Breast epithelium (tissue), 4 donors: ENCODE measurements at places on chromosomes 2 and 18. TPM values are rescaled to one million over a fixed set of nuclear protein-coding genes. Genes with fewer than 3 reads are reported as not detected.
A peak's percentile ranks its signal among the peaks of the same experiment; 100 is the strongest.

Gene SATB2
- 2.3 TPM for total RNA-seq

DNA sequence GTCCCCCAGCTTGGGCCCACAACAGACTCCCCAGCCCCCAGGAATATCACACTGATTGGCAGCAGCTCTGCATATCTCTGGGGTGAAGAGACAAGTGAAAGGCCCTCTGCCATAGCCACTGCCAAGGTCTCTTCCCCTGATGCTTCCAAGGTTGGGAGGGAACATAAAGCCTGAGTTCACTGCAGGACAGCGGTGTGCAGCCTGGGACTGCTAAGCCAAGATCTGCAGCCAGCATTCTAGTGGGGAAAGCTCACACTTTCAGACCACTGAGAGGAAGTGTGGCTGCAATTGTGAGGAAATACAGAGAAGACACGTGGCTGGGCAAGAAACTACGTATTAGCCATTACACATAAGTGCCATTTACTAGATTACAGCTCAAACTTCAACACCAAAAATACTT lies 100.7 kb downstream of the MAIP1 start:
- H3K36me3 ChIP-seq = no peaks in the 10 kb centered on the region
- no peak for DNase-seq
- H3K27ac ChIP-seq = no peak overlapping the region
- no peaks in the 10 kb centered on the region for H3K4me1 ChIP-seq
- H3K27me3 ChIP-seq = no peaks in the 10 kb centered on the region

DNA sequence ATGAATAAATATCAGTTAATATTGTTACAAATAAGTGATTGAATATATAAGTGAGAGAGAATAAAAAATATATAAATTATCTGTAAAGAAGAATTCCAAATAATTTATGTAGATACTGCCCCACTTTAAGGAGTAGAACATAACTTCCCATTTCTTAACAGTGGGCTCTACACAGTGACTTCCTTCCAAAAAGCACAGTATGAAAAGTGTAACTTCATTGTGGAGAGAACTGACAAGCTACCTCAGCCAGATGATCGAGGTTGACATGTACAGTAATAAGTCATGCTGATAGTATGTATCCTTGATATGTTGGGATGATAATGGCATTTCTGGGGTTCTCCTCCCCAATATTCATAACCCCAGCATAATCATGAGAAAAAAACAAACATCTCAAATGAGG lies 191.9 kb upstream of the FN1 start:
- no peaks in the 10 kb centered on the region for H3K27me3 ChIP-seq
- H3K27ac ChIP-seq = no peak overlapping the region
- H3K36me3 ChIP-seq = no peaks in the 10 kb centered on the region
- H3K4me3 ChIP-seq = no peak overlapping the region
- DNase-seq = no peak

DNA sequence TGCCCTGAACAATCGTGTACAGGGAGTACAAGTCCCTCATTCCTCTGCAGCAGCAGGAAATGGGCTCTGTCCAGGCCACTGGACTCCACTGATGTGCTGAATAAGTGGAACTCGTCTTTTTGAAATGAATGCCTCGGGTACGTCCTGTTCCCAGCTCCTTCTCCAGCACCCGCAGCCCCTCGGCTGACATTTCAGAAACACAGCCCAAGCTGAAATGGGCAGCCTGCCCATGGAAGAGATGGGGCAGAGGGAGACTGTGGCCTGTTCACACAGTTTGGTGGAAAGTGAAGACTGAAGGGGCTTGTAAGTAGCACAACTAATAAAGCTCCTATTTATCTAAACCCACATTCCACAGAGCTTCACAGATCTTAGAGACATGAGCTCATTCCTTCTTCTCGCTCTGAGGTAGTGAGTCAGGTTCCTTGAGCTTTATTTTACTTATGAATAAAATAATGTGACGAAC lies 498.6 kb downstream of the TXNL1 start:
- no peak overlapping the region for H3K4me3 ChIP-seq
- H3K36me3 ChIP-seq = no peaks in the 10 kb centered on the region
- DNase-seq = no peak
- no peaks in the 10 kb centered on the region for H3K27me3 ChIP-seq

DNA sequence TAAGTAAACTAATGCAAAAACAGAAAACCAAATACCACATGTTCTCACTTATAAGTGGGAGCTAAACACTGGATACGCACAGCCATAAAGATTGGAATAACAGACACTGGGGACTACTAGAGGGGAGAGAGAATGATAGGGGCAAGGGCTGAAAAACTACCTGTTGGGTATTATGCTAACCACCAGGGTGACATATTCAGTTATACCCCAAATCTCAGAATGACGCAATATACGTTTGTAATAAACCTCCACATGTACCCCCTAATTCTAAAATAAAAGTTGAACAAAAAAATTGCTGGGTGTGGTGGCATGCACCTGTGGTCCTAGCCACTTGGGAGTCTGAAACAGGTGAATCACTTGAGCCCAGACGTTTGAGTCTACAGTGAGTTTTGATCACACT lies 157.2 kb downstream of the EXOC6B start:
- H3K36me3 ChIP-seq = no peaks in the 10 kb centered on the region
- DNase-seq = no peak
- H3K4me3 ChIP-seq = no peak overlapping the region

DNA sequence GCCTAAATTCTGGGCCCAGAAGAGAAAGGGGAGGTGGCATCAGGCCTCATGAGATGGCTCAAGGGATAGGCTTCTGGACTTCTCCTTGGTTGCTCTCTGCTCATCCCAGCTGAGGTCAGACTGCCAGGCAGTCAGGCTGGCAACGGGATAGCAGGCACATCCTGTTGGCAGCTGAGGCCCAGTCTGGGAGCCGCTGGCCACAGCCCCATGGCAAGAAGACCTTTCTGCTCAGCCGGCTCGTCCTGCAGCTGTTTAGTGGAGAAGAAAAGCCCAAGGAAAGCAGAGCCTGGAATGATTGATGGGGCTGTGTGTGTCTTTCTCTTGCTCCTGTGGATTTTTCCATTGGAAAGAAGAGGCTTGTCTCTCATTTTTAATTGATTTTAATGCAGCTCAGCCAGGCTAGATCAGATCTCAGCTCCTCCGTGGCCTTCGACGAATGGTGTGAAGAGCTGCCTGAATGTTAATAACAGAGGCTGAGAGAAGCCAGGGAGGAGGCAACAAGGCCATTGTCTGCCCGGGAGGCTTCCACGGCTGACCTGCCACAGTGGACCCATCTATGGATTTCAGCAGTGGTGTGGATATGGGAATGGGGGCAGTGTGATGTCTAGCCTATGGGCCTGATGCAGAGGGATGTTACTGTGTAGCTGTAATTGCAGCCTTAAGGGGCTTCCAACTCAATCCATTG lies 99.5 kb downstream of the HS1BP3 start:
- H3K27ac ChIP-seq = peak overlapping the region; percentile 35
- H3K4me3 ChIP-seq = no peak overlapping the region
- no peaks in the 10 kb centered on the region for H3K36me3 ChIP-seq
- peak; percentile 76 for DNase-seq
- H3K4me1 ChIP-seq = no peaks in the 10 kb centered on the region
- H3K27me3 ChIP-seq = no peaks in the 10 kb centered on the region

- no peaks in the 10 kb centered on the region for H3K4me1 ChIP-seq
- H3K27ac ChIP-seq = no peak overlapping the region
- H3K36me3 ChIP-seq = no peaks in the 10 kb centered on the region
- H3K27me3 ChIP-seq = no peaks in the 10 kb centered on the region
- H3K4me3 ChIP-seq = no peak overlapping the region
Measured at GRCh38 chr18:8787794-8788193, 82.4 kb downstream of the MTCL1 start.

DNA sequence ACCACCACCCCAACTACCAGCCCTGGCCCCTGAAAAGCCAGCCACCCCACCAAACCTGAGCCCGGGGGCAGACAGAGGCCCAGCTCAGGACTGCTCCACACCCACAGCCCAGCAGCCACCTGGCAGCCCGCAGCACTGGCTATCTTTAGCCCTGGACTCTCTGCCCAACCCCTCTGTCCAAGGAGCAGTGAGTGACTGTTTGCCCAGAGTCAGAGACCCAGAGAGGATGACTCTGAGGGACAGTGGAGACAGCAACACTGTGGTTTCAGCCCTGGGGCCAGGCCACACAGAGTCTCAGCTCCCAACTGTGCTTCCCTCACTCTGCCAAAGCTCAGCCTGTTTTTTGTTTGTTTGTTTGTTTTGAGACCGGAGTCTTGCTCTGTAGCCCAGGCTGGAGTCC lies 32.6 kb downstream of the BIN1 start:
- H3K4me1 ChIP-seq = no peaks in the 10 kb centered on the region
- no peaks in the 10 kb centered on the region for H3K36me3 ChIP-seq
- no peak overlapping the region for H3K4me3 ChIP-seq
- no peaks in the 10 kb centered on the region for H3K27me3 ChIP-seq

Gene CBLN2
- 0.15 TPM for total RNA-seq

DNA sequence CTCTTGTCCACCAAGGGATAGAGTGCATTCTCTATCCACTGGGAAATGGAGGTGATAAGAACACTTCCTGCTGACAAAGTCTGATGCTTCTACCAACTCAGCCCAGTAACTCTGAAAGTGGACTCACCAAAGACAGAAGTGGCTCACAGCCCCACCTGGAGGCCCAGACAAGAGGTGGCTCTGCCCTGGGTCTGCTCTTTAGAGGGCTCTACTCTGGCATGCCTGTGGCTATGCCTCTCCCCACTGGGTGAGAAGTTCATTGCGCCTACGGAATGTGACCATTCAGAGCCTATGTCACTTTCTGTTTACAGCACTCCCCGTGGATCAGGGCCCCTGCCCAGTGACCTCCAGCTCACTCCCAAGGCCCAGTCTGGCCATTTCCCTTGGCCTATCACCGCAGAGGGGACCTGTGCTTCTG lies 13.5 kb upstream of the XDH start:
- H3K4me3 ChIP-seq = no peak overlapping the region
- no peaks in the 10 kb centered on the region for H3K4me1 ChIP-seq
- no peaks in the 10 kb centered on the region for H3K36me3 ChIP-seq
- no peak overlapping the region for H3K27ac ChIP-seq
- DNase-seq = no peak

Gene CHRND
- total RNA-seq = not detected

Gene CCBE1
- 4.9 TPM for total RNA-seq

Gene LRRC30
- total RNA-seq = not detected

- H3K36me3 ChIP-seq = no peaks in the 10 kb centered on the region
- no peaks in the 10 kb centered on the region for H3K4me1 ChIP-seq
- H3K27me3 ChIP-seq = no peaks in the 10 kb centered on the region
- H3K4me3 ChIP-seq = no peak overlapping the region
Measured at GRCh38 chr18:44410740-44411139, 269.9 kb upstream of the SETBP1 start.

DNA sequence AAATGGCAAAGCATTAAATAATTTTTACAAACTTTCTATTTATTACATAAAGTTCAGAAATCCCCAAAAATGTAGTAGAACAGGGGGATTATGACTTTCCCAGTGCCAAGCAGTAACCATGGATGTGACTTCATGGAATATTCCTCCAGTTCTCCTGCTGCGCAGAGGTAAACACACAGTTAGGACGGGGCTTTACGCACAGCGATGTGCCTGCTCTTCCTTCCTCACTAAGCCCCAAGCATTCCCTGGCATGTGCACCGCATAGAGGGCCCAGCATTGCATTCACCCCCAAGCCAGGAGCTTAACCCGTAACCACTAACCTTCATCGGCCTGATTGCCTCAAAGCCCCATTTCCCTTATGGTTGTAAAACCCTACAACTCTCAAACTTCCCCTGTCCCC lies 471.7 kb downstream of the SOX11 start:
- no peaks in the 10 kb centered on the region for H3K27me3 ChIP-seq
- no peaks in the 10 kb centered on the region for H3K36me3 ChIP-seq
- H3K4me3 ChIP-seq = no peak overlapping the region
- H3K27ac ChIP-seq = no peak overlapping the region
- no peaks in the 10 kb centered on the region for H3K4me1 ChIP-seq
- DNase-seq = no peak

- no peak overlapping the region for H3K27ac ChIP-seq
- DNase-seq = no peak
- H3K36me3 ChIP-seq = no peaks in the 10 kb centered on the region
- no peaks in the 10 kb centered on the region for H3K4me1 ChIP-seq
- H3K4me3 ChIP-seq = no peak overlapping the region
Measured at GRCh38 chr18:32435631-32436500, 34.8 kb downstream of the GAREM1 start.

Gene DQX1
- not detected for total RNA-seq

Gene SPATA3
- total RNA-seq = not detected

Gene PRSS56
- not detected for total RNA-seq

Gene MREG
- 3.8 TPM for total RNA-seq

- H3K27ac ChIP-seq = no peak overlapping the region
- H3K36me3 ChIP-seq = no peaks in the 10 kb centered on the region
- H3K4me1 ChIP-seq = no peaks in the 10 kb centered on the region
- H3K27me3 ChIP-seq = no peaks in the 10 kb centered on the region
- no peak overlapping the region for H3K4me3 ChIP-seq
Measured at GRCh38 chr2:106012001-106012590, 182.0 kb downstream of the UXS1 start.

DNA sequence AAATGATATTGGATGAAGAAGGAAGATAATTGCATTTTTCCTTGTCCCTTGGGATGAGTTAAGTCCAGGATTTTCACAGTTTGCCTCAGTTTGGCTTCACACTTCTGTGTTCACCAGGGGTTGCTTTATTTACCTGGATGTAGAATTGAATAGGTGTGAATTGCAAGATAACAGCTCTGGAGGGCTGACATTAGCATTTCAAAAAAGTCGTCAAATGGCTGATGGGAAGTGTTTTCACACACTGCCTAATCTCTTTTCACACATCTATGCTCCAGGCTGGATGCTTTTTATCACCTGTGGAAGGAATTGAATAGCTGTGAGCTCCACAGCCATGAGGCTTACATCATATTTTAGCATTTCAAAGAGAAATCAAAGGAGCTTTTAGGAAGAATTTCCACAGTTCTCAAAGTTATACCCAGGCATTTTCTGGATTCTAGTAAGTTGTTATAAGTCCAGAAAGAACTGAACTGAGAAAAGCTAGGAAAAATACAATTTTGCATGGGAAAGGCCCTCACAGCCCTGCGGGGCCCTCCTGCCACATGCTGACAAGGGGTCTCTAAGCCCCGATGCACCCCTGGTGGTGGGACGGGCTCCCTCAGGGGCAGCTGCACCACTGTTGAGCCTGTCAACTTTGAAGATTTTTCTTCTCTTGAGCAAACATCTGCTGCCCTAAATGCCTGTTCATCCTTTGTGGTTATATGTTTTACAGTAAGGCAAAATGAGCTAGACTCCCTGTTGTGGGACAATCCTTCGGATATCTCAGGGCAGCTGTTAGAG lies 43.9 kb downstream of the TEX51 start:
- no peak overlapping the region for H3K27ac ChIP-seq
- no peak overlapping the region for H3K4me3 ChIP-seq
- no peaks in the 10 kb centered on the region for H3K36me3 ChIP-seq
- H3K4me1 ChIP-seq = no peaks in the 10 kb centered on the region

GRCh38 chr18:58231930-58232329 lies 187.9 kb downstream of the NEDD4L start:
- H3K4me1 ChIP-seq = no peaks in the 10 kb centered on the region
- no peak for DNase-seq
- no peak overlapping the region for H3K4me3 ChIP-seq
- no peaks in the 10 kb centered on the region for H3K36me3 ChIP-seq

Gene MYL1
- total RNA-seq = not detected

GRCh38 chr2:160326786-160327185 lies 126.7 kb upstream of the ITGB6 start:
- H3K4me1 ChIP-seq = no peaks in the 10 kb centered on the region
- H3K4me3 ChIP-seq = no peak overlapping the region
- no peaks in the 10 kb centered on the region for H3K27me3 ChIP-seq
- no peaks in the 10 kb centered on the region for H3K36me3 ChIP-seq
- H3K27ac ChIP-seq = peak overlapping the region; percentile 1

- no peaks in the 10 kb centered on the region for H3K36me3 ChIP-seq
- H3K27me3 ChIP-seq = peaks cover 8% of the 10 kb centered on the region
- H3K27ac ChIP-seq = no peak overlapping the region
- DNase-seq = no peak
- H3K4me1 ChIP-seq = no peaks in the 10 kb centered on the region
Measured at GRCh38 chr2:10954416-10954815, 42.7 kb downstream of the KCNF1 start.

Gene SERPINE2
- 1.8 TPM for total RNA-seq

GRCh38 chr2:65075605-65076344 lies 19.6 kb downstream of the CEP68 start:
- DNase-seq = no peak
- H3K4me3 ChIP-seq = no peak overlapping the region
